ENCODE measurements at places on chromosomes 4 and X.

GRCh38 chrX:108307132-108308085 is 130.8 kb downstream of the COL4A6 start:
- DNase-seq, result no peak

DNA sequence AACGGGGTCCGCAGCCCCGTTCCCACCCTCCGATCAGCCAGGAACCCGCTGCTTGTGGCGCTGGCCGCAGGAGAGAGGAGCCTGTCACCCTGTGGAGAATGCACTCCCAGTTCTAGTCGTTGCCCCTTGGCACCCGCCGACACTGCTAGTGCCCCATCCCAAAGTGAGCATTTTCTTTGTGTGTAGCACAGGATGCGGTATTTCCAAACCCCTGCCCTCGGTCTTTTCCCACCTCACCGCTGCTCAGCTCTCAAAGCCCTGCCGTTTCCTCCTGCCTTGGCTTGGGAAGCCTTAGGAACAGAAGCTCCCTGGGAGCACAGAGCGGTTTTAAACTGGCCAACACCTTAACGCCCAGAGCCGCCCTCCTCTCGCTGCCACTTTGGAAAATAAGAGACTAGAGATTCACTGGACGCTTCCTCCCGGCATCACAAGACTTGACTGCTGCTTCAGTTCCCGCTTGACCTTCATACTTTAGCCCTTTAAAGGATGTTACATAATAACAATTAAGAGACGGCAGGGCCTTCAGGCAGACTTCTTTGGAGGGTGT is 772 bp downstream of the CYP4V2 start:
- peak; percentile 30 for DNase-seq

GRCh38 chr4:102259081-102259480 is 86.2 kb downstream of the SLC39A8 start:
- DNase-seq, result no peak

DNA sequence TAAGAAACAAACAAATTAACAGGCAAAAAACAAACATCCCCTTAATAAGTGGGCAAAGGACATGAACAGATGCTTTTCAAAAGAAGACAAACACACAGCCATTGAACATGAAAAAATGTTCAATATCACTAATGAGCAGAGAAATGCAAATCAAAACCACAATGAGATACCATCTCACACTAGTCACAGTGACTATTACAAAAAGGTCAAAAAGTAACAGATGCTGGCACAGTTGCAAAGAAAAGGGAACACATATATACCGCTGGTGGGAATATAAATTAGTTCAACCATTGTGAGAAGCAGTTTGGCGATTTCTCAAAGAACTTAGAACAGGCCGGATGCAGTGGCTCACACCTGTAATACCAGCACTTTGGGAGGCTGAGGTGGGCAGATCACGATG is 146.1 kb upstream of the NEIL3 start:
- no peak for DNase-seq

DNA sequence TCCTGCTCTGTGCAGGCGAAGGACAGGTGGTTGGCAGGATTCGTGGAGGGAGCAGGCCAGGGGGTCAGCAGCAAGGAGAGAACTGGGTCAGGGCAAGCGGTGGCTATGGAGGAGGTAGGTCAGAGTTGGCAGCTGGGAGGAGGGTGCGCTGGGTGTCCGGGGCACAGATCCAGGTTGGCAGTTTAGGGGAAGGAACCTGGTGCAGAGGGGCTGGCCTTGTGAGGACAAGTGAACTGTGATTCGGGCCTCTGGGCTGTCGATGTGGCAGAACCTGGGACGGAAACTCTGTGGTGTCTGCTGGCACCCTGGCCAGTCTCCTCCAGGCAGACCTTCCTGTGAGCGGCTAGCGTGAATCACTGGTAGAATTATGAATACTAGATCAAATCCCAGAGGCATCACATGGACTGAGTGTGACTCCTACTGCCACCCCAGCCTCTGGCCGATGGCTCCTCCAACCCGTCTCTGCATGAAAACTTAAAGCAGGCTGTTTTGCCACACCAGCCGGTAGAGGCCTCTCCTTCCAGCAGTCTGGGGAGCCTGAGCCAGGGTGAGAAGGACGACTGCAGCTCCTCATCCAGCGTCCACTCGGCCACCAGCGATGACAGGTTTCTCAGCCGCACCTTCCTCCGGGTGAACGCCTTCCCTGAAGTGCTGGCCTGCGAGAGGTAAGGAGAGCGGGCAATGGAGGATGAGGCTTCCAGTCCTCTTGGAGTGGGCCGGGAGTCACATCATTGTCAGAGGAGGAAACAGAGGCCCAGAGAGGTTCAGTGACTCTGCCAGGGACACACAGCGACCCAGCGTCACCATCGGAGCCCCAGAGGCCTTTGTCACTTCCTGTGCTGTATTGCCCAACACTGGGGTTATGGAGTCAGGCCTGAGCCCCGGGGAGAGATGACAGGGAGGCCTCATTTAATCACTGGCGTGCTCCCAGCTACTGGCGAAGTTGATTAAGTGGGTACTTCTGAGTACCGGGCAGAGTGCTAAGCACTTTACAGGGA is 20.3 kb downstream of the EVC start:
- DNase-seq, result no peak

DNA sequence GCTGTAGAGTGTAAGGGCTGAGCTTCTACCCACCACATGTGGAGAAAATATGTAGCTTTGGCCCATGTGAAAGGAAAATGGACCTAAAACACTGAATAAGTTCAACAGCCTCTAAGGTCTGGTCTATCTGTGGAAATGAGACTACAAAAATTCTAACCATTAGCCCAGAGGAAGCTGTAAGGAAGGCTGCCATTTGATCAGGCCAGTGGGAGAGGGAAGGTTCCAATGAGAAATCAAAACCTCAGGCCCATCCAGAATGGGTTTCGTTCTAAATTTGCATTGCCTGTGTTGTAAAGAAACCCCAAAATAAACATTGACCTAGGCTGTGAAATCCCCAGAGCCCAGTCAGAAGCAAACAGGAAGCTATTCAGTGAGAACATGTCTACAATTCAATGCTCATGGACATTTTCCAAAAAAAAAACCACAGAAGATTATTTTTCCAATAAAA is 320.4 kb upstream of the SLC7A11 start:
- peak; percentile 5 for DNase-seq

- no peak for DNase-seq
These were observed 71.3 kb downstream of the FNIP2 start for GRCh38 chr4:158840131-158840530.

DNA sequence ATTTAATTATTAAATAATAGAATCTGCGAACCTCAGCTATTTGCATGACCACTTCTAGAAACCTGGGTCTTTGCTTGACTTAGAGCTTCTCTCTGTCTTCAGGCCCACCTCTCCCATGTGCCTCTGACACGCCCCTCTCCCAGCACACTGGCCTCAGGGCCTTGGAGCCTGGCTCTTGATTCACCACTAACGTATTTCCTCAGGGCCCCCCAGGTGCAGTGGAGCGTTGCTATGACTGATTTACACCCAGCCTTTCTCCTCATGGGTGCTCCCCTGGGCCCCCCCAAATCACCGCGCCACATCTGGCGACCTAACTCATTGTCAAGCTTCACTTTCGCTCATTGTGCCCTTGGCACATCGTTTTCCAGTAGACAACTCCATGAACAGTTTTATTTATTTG is 37.9 kb upstream of the TENM3 start:
- no peak for DNase-seq

DNA sequence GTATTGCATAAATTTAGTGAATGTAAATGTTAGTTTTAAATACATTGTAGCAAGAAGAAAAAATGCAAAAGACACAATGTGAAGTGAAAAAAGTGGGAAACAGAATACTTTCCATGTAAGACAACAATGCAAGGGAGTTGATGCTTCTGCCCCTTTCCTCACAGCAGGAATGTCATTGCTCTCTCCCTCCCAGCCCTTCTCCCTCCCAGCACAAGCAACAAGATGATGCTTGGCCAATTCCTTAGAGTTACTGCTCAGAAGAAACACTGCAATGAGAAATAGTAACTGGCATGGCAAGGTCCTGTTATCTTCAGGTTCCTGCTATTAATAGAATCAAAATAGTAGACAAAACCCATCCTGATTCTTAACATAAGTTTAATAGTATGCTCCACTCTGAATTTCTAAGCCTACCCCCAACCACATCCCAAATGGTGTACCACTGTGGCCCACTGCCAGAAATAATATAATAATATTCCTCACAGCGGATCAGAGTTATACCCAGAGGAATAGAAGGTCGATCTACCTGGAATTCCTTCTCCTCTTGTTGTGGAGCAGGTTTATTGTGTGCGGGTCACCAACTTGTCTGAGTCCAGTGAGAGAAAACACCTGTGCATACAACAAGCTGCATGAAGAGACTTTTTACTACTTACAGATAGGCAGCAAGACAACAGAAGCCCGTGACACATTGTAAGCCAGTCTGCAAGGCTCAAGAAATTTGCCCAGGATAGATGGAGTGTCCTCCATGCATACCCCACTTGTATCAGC is 69.8 kb upstream of the SLC7A11 start:
- DNase-seq, result no peak

- DNase-seq, result no peak
These were observed 51.2 kb upstream of the TADA2B start for GRCh38 chr4:6991771-6992557.

GRCh38 chrX:21993265-21993664 is 38.9 kb upstream of the PHEX start:
- no peak for DNase-seq

DNA sequence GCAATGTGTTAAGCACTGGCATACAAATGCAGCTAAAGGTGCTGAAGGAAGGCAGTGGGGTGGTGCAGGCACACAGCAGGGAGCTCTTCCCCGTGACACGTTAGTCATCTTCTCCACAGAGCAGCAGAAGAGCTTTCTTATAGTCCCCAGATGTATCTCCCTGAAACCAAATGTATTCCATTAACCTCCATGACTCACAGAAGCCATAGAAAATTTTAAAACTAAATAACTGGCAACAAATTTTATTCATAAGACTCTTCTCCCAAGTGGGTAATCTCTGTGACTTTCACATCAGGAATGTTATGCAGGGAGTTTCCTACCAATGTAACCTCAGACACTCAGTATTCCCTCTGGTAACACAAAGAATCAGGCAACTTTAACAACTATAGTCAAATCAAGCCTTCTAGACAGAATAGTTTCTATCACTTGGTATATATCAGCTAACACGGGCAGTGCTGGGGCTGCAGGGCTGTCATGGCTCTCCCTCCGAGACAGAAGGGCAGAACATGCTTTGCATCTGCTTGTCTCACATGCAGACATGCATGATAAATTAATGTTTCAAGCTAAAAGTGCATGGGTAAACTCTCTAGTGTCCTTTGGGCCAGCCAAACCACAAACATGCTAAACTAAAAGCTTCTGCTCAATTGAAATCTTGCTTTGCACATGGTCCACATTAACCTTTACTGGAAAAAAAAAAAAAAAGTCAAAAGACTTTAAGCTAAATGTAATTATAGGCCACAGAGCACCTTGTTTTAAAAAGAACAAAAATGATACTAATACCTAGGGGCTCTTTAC is 28.2 kb downstream of the ANXA5 start:
- no peak for DNase-seq

DNA sequence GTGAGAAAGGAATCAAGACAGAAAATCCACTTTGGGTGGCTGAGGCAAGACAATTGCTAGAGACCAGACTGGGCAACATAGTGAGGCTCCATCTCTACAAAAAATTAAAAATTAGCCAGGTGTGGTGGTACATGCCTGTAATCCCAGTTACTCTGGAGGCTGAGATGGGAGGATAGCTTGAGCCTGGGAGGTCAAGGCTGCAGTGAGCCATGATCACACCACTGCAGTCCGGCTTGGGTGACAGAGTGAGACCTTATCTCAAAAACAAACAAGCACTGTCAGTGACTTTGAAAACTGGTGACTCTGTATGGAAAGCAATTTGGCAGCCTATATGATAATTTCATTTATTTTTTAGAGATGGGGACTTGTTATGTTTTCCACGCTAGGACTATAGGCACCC is 2.3 kb upstream of the ELOVL6 start:
- no peak for DNase-seq

DNA sequence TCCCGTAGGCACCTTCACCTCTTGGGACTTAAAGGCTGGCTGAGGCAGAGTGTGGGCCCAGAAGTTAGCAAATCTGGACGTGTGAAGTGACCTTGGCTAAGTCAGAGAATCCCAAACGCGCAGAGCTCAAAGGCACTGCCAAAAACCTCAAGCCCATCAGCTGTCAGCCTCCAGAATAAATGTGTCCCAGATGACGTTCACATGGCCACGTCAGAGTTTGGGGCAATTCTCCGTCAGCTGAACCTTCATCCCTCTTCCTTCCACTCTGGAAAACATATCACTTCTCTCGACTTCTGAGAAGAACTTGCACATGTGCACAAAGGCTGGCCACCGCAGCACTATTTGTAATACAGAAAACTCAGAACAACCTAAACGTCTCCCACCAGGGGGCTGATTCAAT is 35.7 kb upstream of the APLN start:
- DNase-seq, result no peak

GRCh38 chr4:111115881-111116280 is 493.0 kb upstream of the PITX2 start:
- DNase-seq, result no peak

DNA sequence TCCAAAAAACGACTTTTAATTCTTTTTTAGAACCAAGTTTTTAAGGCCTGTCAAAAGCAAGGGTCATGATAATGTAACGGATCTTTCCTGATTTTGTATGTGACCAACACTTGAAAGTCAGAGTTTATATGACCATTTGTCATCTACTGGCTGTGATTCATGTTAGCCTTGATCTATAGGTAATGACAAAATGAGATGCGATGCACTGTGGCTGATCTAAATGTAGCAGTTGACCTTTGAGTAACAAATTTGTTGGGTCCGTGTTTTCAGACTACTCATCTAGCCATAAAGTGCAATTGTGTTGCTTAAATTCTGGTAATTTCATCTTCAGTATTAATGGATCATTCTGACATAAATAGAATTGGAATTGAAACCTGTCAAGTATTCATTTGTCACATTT is 202.5 kb downstream of the PCDH7 start:
- no peak for DNase-seq

DNA sequence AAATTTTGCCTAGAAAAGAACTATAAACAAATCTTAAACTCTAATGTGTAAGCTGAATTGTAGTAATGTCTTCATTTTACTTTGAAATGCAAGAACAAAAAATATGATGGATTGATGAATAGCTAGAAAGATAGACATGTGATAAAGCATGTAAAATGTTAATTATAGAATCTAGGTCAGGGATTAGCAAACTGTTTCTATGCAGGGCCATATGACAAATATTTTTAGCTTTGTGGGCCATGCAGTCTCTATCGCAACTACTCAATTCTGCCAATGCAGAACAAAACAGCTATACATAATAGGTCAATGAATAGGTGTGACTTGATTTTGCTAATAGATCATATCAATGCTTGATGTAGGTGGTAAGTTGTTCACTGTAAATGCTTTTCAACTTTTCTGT is 75.3 kb downstream of the TBCK start:
- no peak for DNase-seq

DNA sequence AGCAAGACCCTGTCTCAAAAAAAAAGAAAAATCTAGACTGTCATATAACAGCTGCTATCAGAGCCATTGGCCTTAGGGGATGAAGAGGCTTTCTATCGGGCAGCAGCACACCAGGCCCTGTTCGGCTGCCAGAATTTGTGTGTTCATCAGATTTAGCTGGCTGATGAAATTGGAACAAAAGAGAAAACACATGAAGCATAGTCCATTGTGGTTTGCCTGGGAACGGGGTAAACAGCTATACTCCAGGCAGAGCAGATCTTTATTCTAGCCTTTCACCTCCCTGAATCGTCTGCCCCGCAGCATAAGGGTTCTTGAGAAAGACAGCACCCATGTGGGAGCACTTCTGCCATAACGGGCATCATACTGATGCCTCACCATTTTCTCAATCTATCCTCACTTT is 11.6 kb downstream of the TKTL1 start:
- no peak for DNase-seq
